ENCODE measurements at places on chromosomes 2 and 18.

- DNase-seq: no peak
Measured at GRCh38 chr2:34979148-34979547, 1376.4 kb upstream of the CRIM1 start.

DNA sequence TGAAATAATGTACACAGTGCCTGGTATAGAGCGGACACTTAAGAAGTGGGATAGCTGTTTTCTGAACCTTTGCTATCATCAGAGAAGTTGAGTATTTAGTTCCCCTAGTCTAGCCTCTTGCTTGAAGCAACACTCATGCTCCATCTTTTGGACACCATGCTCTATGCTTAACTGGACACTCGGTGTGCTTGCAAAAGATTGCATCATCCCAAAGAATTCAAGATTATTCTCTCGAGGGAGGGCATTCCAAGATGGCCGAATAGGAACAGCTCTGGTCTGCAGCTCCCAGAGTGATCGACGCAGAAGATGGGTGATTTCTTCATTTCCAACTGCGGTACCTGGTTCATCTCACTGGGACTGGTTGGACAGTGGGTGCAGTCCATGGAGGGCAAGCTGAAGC, 143.9 kb upstream of the FSHR start:
- no peak for DNase-seq

DNA sequence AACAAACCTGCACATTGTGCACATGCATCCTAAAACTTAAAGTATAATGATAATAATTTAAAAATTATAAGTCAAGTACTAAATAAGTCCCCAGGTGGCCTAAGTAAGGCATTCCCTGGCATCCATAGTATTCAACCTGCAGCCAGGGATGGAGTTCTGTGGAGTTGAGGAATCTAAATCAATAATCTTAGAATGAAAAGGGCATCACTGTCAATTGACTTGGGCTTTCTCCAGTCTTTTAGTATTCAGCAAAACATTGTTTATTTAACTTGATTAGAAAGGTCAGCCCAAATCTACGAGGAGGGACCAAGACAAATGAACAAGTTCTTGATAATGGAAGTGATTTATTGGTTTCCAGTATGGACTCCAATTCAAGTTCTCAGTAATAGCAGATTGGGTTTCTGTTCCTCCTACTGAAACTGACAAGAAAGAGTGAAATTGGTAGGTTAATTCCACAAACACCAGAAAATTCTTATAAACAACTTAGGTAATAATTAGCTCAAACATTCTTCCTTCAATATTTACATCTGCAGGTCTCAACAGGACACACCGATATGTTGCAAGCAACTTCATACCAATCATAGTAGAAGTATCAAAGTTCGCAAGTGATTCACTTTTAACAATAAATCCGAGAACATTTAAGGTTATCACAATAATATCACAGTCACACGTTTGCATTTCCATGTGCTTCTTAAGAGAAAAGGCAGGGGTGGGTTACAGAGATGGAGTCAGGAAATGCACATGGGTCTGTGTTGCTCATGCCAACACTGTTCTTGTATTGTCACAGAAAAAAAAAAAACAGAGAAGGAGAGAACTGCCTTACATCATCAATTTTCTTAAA, 51.7 kb upstream of the EHBP1 start:
- DNase-seq: peak; percentile 16

- no peak for DNase-seq
Measured at GRCh38 chr2:85019121-85019520, 48.2 kb downstream of the KCMF1 start.

DNA sequence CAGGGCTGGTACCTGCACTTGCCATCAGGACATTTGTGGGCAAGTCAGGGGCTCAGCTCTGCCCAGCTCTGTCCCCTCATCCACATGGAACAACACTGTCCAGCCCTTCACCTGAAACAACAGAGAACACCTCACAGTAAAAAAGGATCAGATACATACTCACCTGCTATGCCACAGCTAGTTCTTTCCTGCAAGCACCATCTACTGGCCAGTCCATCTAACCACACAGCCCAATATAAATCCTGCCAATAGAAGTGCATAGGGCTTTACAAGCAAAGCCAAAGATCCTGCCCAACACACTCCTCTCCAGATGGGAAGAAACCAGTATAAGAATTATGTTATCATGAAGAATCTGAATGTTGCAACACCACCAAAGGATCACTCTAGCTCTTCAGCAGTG, 52.2 kb upstream of the GALNT13 start:
- DNase-seq: no peak

DNA sequence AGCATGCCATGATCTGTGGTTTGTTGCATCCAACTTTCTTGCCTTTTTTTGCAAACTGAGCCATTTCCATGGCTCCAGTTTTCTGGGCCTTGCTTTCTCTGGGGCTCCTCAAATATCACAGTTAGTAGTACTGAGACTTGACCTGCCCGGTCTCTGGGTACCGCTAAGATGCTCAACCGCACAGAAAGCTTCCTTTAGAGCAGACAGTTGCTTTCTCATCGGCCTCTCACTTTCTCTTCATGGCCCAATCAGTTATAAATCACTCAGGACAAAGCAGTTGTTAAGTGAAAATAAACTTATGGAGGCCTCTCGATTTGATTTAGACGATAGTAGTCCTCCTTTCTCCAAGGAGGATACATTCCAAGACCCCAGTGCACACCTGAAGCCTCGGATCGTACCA, 141.2 kb upstream of the ASB18 start:
- no peak for DNase-seq

- no peak for DNase-seq
Measured at GRCh38 chr2:66753257-66753656, 318.3 kb downstream of the MEIS1 start.

DNA sequence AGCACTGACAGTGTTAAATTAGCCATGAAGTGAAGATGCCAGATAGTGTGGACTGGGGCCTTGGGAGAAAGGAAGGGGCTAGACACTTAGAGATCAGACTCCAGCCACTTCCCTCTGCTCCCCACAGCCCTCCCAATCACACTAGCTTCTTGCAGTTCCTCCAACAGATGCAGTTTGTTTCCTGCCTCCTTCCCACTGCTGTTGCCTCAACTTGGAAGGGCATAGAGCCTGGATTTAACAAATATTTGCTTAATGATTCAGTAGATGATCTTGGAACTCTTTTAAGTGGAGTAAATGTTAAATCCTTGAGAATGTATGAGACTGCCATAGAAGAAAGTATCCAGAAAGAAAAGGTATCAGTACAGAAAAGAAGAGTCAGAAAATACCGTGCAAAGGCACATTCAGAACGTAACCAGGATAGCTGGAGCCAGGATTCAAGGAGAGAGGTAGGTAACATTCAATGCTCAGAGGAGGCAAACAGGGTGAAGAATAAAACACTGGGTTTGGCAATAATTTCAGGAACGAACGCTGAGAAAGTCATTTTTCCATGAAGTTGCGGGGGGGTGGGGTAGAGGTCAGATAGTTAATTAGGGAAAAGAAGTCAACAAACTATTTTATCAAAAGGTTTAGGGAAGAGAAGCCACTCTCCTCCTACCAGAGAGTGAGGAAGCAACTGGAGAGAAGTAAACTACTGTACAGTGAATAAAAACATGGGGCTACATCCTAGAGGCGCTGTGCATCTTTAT, 1.3 kb upstream of the BZW1 start:
- DNase-seq: peak; percentile 78

DNA sequence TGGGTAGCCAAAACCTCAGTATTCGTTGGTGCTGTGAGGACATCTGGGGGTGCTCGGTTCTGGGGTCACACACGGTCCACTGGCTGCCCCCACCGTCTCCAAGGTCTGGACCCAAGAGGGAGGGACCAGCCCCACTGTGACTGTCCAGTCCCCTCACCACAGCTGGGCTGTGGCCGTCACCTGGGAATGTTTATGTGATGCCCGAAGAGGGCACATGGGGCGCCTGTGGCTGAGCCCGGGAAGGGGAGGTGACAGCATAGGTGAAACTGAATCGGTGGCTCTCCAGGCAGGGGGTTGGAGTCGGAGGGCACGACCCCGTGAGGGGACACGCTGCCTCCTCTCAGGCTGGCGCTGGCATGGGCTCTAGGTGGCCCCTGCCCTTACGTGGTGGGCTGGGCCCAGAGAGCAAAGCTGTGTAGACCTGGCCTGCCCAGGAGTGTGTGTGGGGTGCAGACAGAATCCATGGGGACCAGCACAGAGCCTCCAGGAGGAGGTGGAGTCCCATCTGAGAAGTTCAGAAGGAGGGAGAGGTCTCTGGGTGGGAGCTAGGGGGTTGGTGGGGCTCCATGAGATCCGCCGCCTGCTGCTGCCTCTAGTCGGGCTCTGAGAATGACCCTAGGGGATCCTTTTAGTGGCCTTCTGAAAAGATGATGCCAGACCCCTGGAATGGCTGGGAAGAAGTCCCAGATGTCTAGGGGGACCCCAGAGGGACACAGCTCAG, 1.8 kb downstream of the BOK start:
- DNase-seq: no peak

DNA sequence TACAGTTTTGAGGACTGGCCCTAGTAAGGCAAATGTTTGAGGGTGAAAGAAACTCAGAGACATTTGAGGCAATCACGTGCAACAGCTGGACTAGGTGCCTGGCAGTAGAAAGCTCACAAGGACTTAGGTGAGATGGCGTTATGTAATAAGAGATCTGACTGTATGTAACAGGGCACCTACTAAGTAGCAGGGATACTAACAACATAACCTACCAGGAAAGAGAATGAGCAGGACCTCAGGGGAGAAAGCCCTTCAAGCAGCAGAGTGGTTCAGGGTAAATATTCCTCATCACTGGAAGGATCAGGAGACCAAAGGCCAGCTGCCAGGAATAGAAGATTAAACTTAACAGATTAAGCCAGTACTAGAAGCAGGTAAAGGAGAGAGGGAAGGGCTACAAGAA, 53.4 kb downstream of the ARHGAP15 start:
- DNase-seq: no peak

GRCh38 chr2:127631997-127632581, 13.9 kb upstream of the GPR17 start:
- DNase-seq: no peak

DNA sequence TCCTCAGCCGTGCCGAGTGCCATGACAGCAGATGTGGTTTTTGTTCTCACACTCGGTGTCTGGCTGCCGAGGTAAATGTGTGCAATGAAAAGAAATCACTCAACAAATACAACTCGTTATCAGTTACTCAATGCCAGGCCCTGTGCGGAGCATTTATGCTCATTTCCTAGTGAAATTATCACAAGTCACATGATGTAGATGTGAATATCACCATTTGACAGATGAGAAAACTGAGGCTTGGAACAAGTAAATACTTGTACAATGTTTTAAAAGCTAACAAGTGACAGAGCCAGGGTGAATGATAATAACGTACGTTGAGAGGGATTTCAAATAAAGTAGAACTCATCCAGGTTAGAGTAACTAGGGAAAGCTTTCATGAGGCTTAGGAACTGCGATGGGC, 174.7 kb downstream of the EIPR1 start:
- no peak for DNase-seq

- peak; percentile 5 for DNase-seq
Measured at GRCh38 chr2:16978301-16978700, 312.7 kb upstream of the CYRIA start.

DNA sequence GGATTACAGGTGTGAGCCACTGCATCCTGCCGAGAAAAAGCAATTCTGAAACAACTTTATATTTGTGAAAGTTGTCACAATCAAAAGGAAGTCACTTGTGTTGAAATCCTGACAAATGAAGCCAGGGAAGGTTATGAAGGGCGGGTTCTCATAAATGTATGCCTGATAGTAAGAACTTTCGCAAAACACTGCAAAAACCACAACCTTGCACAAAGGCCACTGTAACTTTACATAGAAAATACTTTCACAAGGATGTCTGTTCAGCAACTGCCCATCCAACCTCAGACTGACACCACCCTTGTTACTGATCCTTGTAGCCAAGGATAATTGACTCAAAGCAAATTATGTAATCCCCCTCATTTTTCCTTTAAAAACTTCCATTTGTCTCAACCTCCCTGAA, 90.6 kb downstream of the SLC4A3 start:
- DNase-seq: no peak

GRCh38 chr2:209331291-209331844, 92.5 kb upstream of the MAP2 start:
- peak; percentile 6 for DNase-seq

GRCh38 chr2:187445051-187445450, 3.0 kb downstream of the CALCRL start:
- DNase-seq: no peak

DNA sequence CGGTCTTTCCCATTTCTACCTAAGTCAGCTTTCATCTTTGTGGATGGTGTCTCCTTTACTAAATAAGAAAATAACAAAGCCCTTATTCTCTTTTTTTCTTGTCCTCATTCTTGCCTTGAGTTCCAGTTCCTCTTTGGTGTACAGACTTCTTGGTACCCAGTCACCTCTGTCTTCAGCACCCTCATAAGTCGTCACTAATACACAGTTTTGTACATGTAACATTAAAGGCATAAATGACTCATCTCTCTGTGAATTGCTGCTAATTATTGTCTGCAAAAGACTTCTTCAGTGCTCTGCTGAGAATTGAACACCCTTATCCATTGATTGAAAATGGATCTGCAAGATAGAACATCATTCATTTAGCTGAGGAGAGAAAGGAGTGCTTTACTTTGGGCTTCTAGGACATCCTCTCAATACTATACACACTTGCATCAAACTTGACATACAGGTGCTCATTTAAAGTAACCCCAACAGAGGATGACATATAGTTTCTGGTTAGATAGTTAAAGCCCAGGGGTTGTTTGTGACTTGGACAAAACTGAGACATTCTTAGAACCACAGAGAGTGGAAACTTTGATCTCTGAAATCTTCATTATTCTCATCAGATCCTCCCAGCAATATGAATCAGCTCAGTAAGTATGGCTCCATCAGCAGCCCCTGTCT, 97.0 kb downstream of the XRCC5 start:
- no peak for DNase-seq

DNA sequence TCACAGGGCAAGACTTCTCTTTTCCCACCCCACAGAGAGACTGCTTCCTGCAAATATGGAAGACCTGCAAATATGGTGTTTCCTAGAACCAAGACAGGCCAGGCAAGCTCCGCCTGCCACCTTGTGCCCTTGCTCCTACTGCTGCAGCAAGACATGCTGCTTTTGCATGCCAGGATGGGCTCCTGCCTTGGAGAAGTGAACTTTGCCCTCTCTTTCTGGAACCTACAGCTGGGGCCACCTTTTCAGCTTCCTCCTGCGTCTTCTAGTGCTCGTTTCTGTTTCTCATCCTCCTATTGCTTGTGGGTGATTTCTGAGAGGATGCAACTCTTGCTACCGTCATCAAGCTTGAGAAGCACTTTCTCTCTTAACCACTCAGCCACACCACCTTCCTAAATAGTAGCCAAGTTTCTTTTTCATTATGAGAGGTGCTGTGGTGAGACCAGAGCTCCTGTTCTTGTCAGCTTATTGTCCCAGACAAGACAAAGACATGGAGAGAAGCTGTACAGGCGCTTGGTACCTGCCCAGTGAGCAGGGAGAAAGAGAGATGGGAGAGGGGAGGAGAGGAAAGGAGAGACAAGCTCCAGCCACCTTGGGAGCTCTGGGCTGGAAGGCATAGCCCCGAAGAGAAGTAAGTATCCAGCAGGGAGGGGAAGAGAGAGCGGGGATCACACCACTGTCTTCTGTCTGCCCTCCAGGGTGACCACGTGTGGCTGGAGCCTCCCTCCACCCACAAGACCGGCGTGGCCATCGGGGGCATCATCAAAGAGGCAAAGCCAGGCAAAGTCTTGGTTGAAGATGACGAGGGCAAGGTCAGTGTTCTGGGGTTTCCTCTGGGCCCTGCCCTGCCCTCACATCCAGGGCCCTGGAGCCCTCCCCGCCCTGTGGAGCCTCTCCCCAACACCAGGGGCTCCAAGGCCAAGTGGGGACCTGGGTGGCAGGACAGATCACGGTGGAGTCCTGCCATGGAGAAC, 28.3 kb downstream of the MYO7B start:
- no peak for DNase-seq
